ENCODE measurements at places on chromosomes 6 and 20. TPM values are rescaled to one million over a fixed set of nuclear protein-coding genes. Genes with fewer than 3 reads are reported as not detected.

GRCh38 chr6:2956930-2957685 lies 14.3 kb downstream of the SERPINB6 start:
- DNase-seq: no peak

DNA sequence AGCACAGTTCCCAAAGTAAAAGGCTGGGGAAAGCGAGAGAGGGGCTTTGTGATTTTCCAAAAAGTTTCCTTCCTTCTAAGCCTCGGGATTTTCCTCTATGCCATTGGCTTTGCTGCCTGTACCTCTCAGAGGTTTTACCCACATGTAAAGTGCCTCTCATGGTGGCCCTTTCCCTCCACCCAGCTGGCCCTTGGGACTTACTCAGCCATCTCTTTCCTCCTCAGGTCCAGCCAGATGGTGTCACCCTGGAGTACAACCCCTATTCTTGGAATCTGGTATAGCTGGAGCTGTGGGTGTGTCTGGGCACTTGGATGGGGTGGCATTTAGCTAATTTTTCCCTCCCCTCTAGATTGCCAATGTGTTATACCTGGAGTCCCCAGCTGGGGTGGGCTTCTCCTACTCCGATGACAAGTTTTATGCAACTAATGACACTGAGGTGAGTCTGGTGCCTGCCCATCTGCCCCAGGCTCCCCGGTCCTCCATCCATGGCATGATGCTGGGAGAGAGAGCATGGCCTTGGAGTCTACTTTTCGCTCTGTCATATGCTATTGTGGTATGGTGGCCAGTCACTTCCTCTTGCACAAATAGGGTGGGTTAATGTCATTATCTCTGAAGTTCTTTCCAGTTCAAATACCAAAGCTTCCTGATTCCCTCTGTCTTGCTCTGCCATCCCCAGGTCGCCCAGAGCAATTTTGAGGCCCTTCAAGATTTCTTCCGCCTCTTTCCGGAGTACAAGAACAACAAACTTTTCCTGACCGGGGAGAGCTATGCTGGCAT lies 1.1 kb downstream of the CTSA start:
- no peak for DNase-seq

DNA sequence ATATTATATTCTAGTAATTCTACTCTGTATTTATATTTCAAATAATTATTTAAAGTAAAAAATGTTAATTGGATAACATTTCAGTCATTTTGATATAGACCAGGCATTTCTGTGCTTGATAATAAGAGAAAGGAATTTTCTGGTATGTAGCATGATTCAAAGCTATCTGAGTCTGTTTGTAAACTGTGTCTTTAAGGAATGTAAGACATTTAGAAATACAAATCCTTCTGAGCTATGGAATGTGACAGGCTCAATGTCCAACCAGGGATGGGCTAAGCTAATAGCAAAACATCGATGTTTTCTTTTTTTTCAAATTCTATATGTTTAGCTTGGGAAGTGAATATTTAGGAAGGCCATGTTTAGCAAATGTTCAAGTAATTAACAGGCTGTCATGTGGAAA lies 41.5 kb upstream of the FAM83B start:
- DNase-seq: no peak

- peak; percentile 37 for DNase-seq
Observed at GRCh38 chr20:21189761-21190523, 64.1 kb downstream of the KIZ start.

Gene GHRH
- polyA plus RNA-seq: not detected

- DNase-seq: no peak
Observed at GRCh38 chr6:116382587-116382986, 11.8 kb downstream of the DSE start.

Gene OVOL2
- 17.9 TPM for polyA plus RNA-seq

DNA sequence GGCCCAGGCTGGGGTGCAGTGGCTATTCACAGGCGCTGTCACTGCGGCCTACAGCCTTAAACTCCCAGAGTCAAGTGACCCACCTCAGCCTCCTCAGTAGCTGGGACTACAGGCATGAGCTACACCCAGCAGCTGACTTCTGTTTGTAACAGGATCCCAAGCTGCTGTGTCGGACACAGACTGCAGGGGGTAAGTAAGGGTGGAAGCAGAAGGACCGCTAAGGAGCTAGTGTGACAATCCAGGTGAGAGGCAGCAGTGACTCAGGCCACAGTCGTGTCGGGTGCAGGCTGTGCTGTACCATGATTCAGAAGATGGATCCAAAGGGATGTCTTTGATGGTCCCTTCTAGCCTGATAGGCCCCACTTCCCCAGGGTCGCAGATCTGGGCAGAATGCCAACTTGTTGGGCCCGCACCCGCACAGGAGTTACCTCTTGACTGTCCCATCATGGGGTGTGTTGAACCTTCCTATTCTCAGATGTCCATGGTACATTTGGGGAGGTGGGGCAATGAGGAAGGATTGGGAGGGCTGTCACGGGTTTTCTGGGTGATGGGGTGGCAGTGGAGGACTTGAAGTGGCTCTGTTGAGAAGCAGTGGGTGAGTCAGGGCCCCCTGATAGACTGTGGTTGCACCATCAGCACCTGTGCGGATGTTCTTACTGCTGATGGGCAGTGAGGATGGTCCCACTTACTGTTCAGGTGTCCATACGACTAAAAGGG lies 25.3 kb downstream of the AAR2 start:
- DNase-seq: no peak

Gene MYLK2
- 1.5 TPM for polyA plus RNA-seq

DNA sequence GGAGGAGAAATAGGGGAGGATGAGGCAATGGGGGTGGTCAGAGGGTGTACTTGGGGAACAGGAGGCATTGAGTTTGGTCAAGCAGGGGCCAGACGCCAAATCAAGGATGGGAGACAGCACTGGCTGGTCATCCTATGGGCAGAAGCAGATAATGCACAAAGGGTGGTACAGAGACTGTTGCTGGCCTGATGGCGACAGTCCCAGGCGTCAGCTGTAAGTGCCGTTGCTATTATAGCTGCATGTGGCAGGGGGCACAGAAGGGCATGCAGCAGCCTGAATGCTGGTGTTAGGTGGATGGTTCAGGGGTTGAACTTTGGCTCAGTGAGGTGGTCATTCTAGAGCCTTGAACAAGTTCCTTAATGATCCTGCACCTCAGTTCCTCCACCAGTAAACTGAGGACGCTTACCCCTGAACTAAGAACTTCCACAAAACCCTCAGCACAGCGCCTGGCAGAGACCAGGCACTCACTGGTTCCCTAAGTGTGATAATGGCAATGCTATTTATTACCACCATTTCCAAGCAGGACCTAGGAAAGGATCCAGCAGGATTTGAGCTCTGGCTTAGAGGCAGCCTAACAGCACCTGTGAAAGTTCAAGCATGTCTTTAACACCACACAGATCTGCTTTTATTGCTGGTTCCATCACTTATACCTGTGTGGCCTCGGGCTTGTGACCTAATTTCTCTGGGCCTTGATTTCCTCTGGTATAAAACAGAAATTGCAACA lies 162.7 kb downstream of the INSM1 start:
- DNase-seq: no peak

Gene CDSN
- not detected for polyA plus RNA-seq

DNA sequence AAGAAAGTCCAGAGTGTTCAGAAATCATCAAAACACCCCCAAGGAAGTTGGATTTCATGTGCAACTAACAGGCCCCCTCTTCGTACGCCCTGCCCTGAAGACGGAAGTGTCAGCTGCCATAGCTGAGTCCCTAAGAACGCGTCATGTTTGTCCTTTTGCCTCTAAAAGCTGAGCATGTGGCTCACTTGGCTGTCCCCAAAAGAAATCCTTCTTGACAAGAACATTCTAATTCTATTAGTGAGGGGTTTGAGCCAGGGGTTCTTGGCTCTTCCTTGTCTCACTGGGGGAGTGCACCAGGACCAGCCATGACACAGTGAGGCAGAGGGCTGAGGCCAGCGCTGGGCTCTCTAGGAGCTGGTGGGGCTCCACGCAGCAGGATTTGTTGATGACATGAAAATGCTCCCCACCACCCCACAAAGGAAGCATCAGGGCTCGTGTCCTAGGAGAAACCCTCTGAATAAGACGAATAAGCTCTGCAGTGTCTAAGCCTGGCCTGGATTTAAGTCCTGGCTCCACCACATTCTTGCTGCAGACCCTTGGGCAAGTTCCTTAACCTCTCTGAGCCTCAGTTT lies 20.0 kb upstream of the SPO11 start:
- no peak for DNase-seq

Gene ULBP3
- not detected for polyA plus RNA-seq

DNA sequence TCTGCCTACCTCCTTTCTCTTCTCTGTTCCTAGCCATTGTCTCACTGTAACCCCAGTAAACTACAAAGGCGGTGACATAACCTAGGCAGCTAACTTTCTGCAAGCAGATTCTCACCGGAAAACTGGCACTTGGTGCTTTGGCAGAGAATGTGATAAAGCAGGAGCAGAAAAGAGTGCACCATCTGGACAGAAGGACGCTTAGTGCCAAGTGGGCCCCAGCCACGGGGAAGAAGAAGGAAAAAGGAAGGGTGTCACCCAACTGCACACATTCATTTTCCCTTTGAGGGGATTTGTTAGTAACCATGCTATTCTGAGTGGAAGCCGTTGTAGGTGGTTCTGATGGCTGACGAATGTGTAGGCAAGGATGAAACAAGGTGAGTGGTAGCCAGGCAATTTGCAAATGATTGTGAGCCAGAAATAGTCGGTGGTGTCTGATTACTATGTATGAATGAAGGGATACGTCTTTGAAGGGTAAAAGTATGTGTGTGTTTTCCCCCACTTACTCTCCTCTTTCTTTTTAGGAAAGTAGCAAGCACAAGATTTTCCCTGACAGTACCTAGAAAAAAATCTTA lies 148.3 kb upstream of the STXBP5 start:
- peak; percentile 92 for DNase-seq

GRCh38 chr6:111862314-111862713 lies 10.9 kb downstream of the FYN start:
- no peak for DNase-seq

DNA sequence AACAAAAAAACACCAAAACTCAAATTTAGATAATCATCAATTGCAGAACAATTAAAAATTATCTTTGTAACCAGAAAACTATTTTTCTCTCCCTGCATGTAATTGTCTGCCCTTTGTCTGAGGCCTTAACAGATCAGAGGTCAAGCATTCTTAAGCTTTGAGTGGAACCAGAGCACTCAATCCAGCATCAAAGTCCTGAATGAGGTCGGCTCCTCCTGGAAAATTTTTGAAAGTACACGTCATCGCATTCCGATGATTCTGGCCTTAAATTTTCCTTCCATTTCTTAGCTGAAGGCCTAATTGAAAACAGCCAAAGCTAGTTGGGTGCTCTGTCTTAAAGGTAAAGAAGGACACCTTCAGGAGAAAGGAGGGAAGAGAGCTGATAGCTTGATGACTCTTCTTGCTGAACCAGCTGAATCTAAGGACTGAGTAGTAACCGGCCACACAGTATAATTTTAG lies 510.2 kb upstream of the SULF2 start:
- DNase-seq: peak; percentile 76

- DNase-seq: no peak
Observed at GRCh38 chr6:1601158-1602048, 8.3 kb upstream of the FOXC1 start.

Gene BPIFA1
- polyA plus RNA-seq: not detected

DNA sequence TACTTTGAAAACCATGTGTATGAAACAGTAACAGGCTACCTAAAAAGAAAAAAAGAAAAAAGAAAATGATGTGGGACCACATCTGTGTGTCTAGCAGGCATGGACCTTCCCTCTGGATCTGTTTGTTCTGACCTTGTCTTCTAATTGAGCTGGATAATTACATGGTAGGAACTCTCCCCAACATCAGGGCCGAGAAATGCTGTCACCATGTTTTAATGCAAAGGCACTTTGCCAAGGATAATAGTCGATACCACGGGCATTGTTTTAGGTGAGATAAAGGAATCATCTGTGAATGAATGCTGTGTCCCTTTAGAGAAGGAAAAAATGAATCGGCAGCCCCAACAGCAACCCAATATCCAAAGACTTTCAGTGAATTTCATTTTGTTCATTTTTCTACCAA lies 149.1 kb downstream of the ZDHHC14 start:
- no peak for DNase-seq

Gene EPPIN
- not detected for polyA plus RNA-seq

GRCh38 chr6:21200134-21200870 lies 393.2 kb upstream of the SOX4 start:
- DNase-seq: peak; percentile 62
